Stimulated activated CD8-positive, alpha-beta memory T cell treated with anti-CD3 and anti-CD28 coated beads, Interleukin-4, amount 100 ng/mL, for 24 hours (primary cell): ENCODE measurements at places on chromosomes 11 and 22.

GRCh38 chr11:1586699-1587098 is 1.6 kb upstream of the KRTAP5-1 start:
- no peak for DNase-seq

DNA sequence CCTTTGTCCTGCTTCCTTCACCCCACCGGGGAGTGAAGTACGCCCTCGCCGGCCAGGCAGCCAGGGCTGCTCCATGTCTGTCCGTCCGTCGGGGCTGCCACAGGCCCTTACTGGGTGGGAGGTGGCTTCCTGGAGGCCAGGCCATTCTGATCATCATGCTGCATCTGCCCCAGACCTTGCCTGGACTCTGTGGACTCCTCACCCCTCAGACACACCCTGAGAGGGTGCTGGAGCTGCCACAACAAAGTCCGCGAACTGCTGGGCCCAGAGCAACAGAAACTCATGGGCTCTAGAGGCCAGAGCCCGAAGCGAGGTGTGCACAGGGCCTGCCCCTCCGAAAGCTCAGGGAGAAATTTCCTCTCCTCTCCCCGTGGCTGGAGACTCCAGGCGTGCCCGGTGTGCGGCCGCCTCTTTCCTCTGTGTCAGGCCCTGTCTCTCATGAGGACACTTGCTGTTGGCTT is 124.2 kb downstream of the KCNQ1OT1 start:
- no peak for DNase-seq

GRCh38 chr11:15629690-15630321 is 515.1 kb downstream of the INSC start:
- no peak for DNase-seq

DNA sequence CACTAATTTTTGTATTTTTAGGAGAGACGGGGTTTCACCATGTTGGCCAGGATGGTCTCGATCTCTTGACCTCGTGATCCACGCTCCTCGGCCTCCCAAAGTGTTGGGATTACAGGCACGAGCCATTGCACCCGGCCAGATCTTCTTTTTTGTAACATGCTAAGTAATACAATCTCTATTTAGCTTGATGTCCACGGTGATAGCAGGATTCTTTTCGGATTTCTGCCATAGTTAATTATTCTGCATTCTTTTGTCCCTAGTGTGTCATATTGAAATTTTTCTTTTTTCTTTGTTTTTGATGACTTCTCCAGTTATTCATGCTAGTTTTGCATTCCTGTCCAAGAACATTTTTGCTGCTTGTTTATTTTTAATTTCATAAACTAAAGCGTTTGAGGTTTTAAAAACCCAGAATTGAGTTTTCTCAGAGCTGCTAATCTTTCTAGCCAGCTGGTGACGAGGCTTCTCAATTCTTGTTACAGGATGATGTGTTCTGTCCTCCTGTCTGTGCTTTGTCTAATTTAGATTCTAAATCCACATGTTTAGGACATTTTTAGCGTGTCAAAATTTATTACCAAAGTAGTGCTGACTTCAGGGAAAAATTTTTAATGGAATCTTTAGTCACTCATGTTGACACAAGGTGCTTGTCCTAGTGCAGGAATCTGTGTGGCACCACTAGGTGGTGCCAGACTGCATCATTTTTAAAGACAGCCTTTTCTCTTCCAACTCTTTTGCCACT is 21.8 kb downstream of the NF2 start:
- no peak for DNase-seq

GRCh38 chr11:77806993-77807392 is 13.5 kb downstream of the RSF1 start:
- DNase-seq: no peak

DNA sequence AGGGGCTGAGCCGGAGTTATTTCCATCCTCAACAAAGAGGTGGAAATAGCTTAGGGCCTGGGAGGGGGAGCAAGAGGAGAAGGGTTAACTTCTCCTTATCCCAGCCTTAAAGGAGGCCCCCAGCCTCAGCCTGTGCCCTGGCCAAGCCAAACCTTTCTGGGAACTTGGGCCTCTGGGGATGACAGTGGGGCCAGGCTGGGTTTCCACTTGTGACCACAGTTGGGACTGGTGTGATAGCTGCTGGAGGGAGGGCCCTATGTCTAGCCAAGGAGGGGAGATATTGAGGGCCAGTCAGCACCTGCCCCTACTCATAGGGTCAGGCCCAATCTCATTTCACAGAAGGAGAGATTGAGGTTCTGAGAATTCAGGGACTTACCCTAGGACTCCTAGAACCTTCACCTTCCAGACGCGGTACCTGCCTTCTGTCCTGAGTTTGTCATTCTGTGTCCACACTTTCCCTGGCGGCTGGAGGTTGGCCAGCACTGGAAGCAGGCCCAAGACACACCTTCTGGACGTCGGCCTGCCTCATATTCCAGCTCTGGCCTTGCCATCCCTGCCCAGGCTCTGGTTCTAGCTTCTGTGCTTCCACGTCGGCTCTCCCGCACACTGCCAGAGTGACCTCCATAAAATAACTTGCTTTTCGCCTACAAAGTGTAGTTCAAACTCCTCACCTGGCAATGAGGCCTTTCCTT is 3.1 kb downstream of the RELT start:
- DNase-seq: no peak

DNA sequence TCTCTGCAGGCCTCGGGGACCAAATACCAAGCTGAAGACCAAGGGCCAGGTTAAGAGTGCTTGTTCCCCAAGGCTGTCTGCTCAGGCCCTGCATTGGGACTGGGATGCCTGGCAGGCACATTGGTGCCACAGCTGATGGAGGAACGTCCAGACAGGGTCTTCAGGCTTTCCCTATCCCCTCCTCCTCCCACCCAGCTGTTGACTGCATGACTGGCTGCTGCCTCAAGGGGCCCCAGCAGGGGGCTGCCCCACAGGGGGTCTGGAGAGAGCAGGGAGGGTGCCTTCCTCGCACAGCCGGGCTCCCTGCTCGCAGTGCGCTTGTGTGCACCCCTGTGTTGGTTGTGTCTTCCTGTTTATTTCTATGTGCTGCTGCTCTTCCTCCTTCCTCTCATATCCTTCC is 9.9 kb downstream of the RCOR2 start:
- no peak for DNase-seq

GRCh38 chr11:67370351-67371076 is 2.9 kb downstream of the CLCF1 start:
- no peak for DNase-seq

GRCh38 chr11:68411501-68411991 is 49.0 kb upstream of the PPP6R3 start:
- no peak for DNase-seq

GRCh38 chr11:34351687-34352469 is 5.9 kb downstream of the ABTB2 start:
- no peak for DNase-seq

DNA sequence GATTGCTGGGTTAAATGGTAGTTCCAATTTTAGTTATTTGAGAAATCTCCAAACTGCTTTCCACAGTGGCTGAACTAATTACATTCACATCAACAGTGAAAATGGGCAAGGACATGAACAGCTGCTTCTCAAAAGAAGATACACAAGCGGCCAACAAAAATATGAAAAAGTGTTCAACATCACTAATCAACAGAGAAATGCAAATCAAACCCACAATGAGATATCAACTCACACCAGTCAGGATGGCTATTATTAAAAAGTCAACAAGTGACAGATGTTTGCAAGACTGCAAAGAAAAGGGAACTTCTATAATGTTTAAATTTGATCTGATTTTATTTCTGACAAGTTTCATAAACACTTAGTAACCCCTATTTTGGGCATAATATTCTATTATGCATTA is 537.5 kb downstream of the DLG2 start:
- DNase-seq: no peak

- no peak for DNase-seq
These were observed 25.9 kb downstream of the LARGE2 start for GRCh38 chr11:45948356-45948755.

GRCh38 chr11:18986744-18987143 is 47.5 kb upstream of the MRGPRX1 start:
- no peak for DNase-seq

DNA sequence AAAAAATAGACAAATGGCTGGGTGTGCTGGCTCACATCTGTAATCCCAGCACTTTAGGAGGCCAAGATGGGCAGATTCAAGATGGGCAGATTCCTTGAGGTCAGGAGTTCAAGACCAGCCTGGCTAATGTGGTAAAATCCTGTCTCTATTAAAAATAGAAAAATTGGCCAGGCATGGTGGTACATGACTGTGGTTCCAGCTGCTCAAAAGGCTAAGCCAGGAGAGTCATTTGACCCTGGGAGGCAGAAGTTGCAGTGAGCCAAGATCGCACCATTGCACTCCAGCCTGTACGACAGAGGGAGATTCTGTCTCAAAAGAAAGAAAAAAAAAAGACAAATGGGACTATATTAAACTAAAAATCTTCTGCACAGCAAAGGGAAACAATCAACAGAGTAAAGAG is 55.4 kb downstream of the USP35 start:
- no peak for DNase-seq

GRCh38 chr11:126919147-126919823 is 81.3 kb downstream of the KIRREL3 start:
- no peak for DNase-seq

GRCh38 chr22:36486619-36487384 is 5.4 kb upstream of the TXN2 start:
- DNase-seq: peak; percentile 51

DNA sequence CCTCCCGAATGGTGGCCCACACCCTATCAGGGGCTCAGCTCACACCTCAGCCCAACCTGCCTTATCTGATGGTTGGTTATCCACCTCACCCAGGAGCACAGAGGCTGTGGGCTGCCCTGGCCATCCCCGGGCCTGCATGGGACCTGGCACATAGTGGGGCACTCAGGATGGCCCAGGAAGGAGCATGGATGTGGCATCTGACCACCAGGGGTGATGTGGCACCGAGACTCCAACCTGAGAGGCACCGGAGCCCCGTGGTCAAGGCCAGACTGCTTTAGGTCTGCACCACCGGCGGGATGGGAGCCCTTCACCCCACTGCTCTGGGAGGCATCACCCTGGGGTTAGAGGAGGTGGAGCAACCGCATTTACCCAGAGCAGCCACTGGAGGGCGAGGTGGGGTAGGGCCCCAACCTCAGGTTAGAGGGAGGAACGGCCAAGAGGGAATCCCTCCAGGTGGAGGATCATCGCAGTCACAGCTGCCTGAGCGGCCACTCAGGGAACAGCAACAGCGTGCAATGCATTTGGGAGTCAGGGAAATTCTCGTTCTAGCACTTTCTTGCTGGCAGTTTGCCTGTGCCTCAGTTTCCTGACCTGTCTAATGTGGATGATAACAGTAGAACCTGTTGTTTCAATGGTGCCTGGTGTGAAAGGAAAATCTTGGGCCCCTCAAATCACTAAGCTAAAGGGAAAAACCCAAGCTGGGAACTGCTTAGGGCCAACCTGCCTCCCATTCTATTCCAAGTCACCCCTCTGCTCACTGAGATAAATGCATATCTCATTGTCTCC is 52.9 kb upstream of the CARS1 start:
- DNase-seq: peak; percentile 14

- DNase-seq: no peak
These were observed 8.7 kb downstream of the SBF2 start for GRCh38 chr11:10285148-10285802.

- no peak for DNase-seq
These were observed 33.9 kb upstream of the EIF3M start for GRCh38 chr11:32549611-32550187.

- no peak for DNase-seq
These were observed 226.4 kb downstream of the FAT3 start for GRCh38 chr11:92451063-92451462.

- no peak for DNase-seq
These were observed 166.3 kb upstream of the NAV2 start for GRCh38 chr11:19546325-19546724.

- DNase-seq: no peak
These were observed 16.6 kb downstream of the DSCAML1 start for GRCh38 chr11:117780456-117780855.

DNA sequence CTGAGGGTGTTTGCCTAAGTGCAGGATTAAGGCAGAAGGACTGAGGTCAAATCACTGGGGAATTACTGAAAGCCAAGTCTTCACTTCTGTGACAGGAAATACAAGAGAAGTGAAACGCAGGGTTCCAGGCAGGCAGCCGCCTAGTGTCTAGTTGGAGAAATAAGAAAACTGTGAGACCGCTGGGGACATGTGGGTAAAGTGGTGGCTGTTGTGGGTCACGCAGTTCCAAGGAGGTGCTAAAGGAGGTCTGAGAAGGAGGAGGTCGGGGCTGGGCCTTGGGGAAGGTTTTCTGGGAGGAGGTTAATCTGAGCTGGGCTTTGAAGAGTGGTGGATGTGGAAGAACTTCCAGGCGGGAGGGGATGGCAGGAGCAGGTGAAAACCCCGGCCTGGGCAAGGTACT is 11.2 kb downstream of the MCM5 start:
- no peak for DNase-seq

GRCh38 chr22:37996515-37997246 is 12.3 kb upstream of the SOX10 start:
- DNase-seq: no peak

DNA sequence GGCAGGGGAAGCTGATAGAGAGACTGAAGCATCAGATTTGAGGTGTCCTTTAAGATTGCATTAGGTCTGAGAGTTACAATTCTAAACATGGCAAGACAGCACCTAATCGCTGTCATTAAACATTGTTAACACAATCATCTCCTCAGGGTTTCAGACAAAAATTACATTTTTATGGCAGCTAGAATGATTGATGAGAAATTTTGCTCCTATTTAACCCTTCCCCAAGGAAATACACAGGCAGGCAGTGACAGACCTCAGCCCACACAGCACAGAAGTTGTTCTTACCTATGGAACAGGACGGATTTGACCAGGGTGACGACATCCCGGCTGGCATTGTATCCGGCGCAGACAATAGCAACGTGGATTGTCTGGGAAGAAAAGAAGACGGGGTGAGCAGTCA is 294.3 kb downstream of the LARGE1 start:
- no peak for DNase-seq

DNA sequence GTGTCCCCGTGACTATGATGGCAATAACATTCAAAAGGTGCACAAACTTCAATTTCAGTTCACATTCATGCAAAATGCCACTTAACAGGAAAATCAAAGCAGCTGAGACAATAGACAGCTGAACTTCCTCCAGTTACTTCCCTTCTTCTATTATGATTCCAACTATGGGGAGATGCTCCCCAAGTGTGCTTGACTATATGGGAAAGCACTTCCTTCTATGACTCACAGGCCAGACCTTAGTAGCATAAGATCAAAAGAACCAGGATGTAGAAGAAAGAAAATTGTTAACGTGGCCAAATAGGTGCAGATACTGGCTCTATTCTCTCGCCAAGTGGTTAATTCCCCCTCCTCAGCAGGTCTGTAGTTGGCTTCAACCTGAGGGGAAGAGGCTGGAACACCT is 7.8 kb upstream of the FAT3 start:
- no peak for DNase-seq
